ENCODE measurements at places on chromosomes 2 and 18.

- H3K27me3 ChIP-seq: peaks cover 20% of the 10 kb centered on the region
- H3K27ac ChIP-seq: no peak overlapping the region
- ATAC-seq: no peak
- no peak overlapping the region for H3K4me3 ChIP-seq
- no peaks in the 10 kb centered on the region for H3K36me3 ChIP-seq
Measured at GRCh38 chr2:95390272-95390880, 12.1 kb upstream of the FAHD2A start.

GRCh38 chr18:435940-436339 lies 64.6 kb downstream of the COLEC12 start:
- ATAC-seq: no peak
- H3K4me1 ChIP-seq: peaks cover 38% of the 10 kb centered on the region
- no peaks in the 10 kb centered on the region for H3K36me3 ChIP-seq
- H3K27me3 ChIP-seq: no peaks in the 10 kb centered on the region
- H3K27ac ChIP-seq: no peak overlapping the region

- H3K4me1 ChIP-seq: peaks cover 4% of the 10 kb centered on the region
- no peaks in the 10 kb centered on the region for H3K27me3 ChIP-seq
- ATAC-seq: peak; percentile 78
- H3K36me3 ChIP-seq: peaks cover 46% of the 10 kb centered on the region
- no peak overlapping the region for H3K4me3 ChIP-seq
Measured at GRCh38 chr18:79378536-79379250, 17.0 kb upstream of the NFATC1 start.

DNA sequence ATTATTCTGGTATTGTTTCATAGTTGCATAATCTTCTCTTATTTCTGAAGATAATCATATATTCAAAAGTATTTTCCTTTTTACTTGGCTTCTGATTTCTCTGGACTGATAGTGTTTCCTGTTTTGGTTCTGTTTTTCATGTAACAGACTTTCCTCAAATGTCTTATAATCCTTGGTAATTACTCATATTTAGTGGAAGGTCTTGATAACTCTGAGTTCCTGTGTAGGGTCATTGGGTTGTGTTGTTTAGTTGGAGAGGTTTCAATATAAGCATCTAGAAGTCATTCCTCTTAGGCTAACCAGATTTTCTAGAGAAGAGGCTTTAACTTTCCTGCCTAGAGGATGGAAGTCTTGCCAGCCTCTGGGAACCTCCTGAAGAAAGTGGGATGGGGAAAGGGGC lies 23.8 kb downstream of the MFSD6 start:
- peaks cover 39% of the 10 kb centered on the region for H3K4me1 ChIP-seq
- no peak overlapping the region for H3K27ac ChIP-seq
- no peak overlapping the region for H3K4me3 ChIP-seq
- no peaks in the 10 kb centered on the region for H3K36me3 ChIP-seq

GRCh38 chr2:159497847-159498246 lies 118.5 kb downstream of the BAZ2B start:
- ATAC-seq: no peak
- peak overlapping the region; percentile 15 for H3K27ac ChIP-seq

- no peaks in the 10 kb centered on the region for H3K27me3 ChIP-seq
- no peaks in the 10 kb centered on the region for H3K36me3 ChIP-seq
- H3K27ac ChIP-seq: no peak overlapping the region
- no peak for ATAC-seq
- no peak overlapping the region for H3K4me3 ChIP-seq
Measured at GRCh38 chr18:65725251-65726050, 25.4 kb upstream of the CDH7 start.

GRCh38 chr18:48254077-48254602 lies 155.0 kb downstream of the ZBTB7C start:
- no peak for ATAC-seq
- H3K27me3 ChIP-seq: no peaks in the 10 kb centered on the region
- H3K4me3 ChIP-seq: no peak overlapping the region
- H3K4me1 ChIP-seq: no peaks in the 10 kb centered on the region

GRCh38 chr2:15614545-15615300 lies 23.1 kb downstream of the DDX1 start:
- no peak overlapping the region for H3K27ac ChIP-seq
- peaks cover 69% of the 10 kb centered on the region for H3K36me3 ChIP-seq
- ATAC-seq: no peak
- H3K4me1 ChIP-seq: no peaks in the 10 kb centered on the region
- H3K4me3 ChIP-seq: no peak overlapping the region
- no peaks in the 10 kb centered on the region for H3K27me3 ChIP-seq

- no peak overlapping the region for H3K27ac ChIP-seq
- H3K4me3 ChIP-seq: no peak overlapping the region
- H3K27me3 ChIP-seq: no peaks in the 10 kb centered on the region
- ATAC-seq: no peak
- no peaks in the 10 kb centered on the region for H3K4me1 ChIP-seq
- peaks cover 2% of the 10 kb centered on the region for H3K36me3 ChIP-seq
Measured at GRCh38 chr2:53668624-53669026, 99.0 kb upstream of the CHAC2 start.

DNA sequence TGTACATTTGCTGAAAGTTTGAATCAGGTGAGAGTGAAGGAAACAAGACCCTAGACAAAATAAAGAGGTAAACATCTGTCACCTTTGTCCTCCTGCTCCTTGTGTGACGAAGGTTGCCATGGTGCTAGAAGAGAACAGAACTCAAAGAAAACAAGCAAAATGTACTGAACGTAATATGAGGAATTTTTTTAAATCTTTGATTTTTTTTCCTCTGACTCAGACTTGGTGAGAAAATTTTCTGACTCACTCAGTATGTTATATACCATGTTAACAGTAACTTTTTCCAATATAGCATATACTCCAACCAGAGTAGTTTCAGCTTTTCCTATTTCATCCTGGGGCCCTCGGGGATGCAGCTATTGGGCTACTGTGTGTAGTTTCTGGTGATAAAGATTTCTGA lies 2114.6 kb upstream of the PIK3C3 start:
- ATAC-seq: no peak
- H3K27ac ChIP-seq: no peak overlapping the region
- H3K4me3 ChIP-seq: no peak overlapping the region
- H3K4me1 ChIP-seq: peaks cover 18% of the 10 kb centered on the region

DNA sequence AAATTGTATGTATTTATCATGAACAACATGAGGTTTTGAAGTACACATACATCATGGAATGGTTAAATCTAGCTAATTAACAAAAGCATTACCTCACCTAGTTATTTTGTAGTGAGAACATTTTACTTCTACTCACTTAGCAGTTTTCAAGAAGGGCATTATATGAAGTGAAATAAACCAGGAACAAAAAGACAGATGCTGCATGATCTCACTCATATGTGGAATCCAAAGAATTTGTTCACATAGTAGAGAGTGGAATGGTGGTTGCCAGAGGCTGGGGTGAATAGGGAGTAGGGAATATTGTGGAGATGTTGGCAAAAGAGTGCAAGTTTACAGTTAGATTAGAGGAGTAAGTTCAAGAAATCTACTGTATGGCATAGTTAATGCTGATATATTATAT lies 292.0 kb downstream of the ASXL3 start:
- H3K27ac ChIP-seq: no peak overlapping the region
- no peaks in the 10 kb centered on the region for H3K27me3 ChIP-seq
- no peak overlapping the region for H3K4me3 ChIP-seq

DNA sequence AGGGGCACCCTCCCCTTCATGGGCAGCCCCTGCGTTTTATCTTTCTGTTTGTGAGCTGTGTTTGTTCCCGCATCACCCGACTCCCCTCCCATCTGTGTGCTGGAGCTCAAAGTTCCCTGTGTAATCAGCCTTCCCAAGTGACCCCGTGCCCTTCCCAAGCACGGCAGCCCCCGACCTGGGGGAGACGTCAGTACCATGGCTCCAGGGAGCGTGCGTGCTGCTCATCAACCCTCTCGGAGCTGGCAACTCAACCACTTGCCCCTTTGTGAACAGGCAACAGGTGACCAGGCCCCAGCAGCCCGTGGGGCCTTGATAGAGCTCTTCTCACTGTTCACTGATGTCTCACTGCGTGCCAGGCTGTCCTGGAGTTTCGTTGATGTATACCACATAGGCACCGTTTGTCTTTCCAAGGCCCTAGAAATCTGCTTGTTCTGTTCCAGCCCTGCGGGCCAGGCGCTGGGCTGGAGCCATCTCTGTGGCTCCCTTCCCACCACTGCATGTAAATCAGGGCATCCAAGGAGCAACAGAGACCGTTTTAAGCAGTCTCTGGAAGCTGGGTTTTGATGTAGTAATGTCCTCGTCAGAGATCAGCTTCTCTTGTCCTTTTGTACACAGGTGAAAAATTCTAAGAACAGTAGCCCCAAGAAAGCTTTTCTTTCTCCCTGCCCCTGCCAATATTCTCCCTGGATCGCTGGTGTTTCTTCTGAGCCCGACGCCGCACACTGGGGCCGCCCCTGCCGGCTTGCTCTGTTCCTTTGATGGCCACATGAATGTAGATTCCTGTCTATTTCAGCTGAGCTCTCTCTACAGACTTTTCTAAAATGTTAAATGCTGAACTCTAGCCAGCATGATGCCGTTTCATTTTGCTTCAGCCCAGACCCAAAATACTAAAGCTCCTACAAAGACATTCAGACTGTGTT lies 107.0 kb upstream of the PTPRM start:
- H3K27ac ChIP-seq: peak overlapping the region; percentile 96
- no peaks in the 10 kb centered on the region for H3K36me3 ChIP-seq
- ATAC-seq: peak; percentile 49
- H3K4me3 ChIP-seq: peak overlapping the region; percentile 41
- peaks cover 6% of the 10 kb centered on the region for H3K4me1 ChIP-seq

GRCh38 chr2:128489526-128490273 lies 171.0 kb upstream of the HS6ST1 start:
- no peaks in the 10 kb centered on the region for H3K36me3 ChIP-seq
- no peak overlapping the region for H3K4me3 ChIP-seq
- peaks cover 16% of the 10 kb centered on the region for H3K27me3 ChIP-seq
- H3K4me1 ChIP-seq: no peaks in the 10 kb centered on the region
- ATAC-seq: no peak
- H3K27ac ChIP-seq: no peak overlapping the region

GRCh38 chr18:48046843-48047242 lies 116.4 kb upstream of the SMAD2 start:
- no peak for ATAC-seq
- no peak overlapping the region for H3K27ac ChIP-seq
- no peaks in the 10 kb centered on the region for H3K4me1 ChIP-seq

DNA sequence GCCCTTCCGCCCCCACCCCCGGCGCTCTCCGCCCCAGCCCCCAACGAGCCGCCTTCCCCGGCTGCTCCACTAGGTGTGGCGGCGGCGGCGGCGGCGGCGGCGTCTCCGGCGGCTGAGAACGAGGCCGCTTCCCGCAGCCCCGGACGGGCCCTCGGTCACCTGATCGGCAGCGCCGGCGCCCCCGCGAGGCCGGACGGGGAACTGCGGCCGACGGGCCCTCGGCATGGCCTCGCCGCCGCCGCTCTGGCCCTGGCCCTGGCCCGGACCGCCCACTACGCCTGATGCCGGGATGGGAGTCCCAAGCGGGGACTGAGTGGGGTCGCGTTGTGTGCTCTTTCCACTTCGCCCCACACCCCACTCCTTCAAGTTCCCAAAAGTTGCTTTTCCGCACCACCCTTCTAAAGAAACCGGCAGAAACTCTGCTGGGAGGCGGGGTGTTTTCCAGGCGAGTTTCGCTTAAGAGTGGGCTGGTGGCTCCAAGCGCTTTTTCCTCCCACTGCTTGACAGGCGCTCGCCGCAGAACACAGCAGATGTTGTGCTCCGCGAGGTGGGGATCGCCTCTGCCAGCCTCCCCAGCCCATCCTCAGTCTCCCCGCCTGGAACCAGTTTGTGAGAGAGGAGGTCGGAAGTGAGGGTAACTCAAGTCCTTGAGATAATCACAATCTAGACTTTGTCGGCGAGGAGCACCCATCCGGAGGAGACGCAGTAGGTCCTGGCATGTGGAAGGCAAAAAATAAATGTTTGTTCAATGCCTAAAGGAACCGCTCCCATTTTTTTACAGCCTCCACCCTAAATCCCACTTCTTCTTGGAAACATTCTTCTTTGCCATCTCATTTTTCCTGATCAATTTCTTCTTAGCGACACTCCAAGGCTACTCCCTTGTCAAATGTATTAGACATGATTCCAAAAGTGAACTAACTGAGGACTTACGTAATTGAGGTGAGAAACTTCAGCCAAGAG lies at the start of gene NCKAP1:
TSS of gene NCKAP1 (minus strand) at position 117 of the 960 bp plus-strand sequence. CDS start 358 bp downstream, outside the sequence.
- H3K27ac ChIP-seq: peak within 1 kb of the TSS; percentile 98
- H3K4me3 ChIP-seq: peak within 1 kb of the TSS; percentile 74
- peak; percentile 93 for ATAC-seq

DNA sequence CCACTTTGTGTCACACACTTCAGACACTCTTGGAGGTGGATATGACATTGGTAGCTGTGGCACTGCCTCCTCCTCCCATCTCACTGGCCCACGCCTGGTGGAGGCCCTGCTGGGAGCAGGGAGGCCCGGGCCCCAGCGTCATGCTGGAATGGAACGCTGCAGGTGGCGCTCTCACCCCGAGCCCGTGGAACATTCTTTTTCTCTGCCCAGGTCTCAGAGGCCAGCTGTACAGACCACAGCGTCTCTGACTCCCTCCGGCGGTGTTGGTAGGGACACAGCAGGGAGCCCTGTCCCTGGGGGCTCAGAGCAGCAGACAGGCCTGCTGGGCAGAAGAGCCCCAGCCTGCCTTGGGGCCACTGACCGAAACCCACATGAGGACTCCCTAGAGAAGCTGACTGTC lies 218.1 kb downstream of the TWIST2 start:
- no peaks in the 10 kb centered on the region for H3K4me1 ChIP-seq
- H3K27me3 ChIP-seq: no peaks in the 10 kb centered on the region
- H3K27ac ChIP-seq: no peak overlapping the region
- ATAC-seq: no peak
- H3K36me3 ChIP-seq: peaks cover 90% of the 10 kb centered on the region
- no peak overlapping the region for H3K4me3 ChIP-seq

- H3K27ac ChIP-seq: no peak overlapping the region
- no peaks in the 10 kb centered on the region for H3K4me1 ChIP-seq
- H3K36me3 ChIP-seq: no peaks in the 10 kb centered on the region
- H3K27me3 ChIP-seq: no peaks in the 10 kb centered on the region
- H3K4me3 ChIP-seq: no peak overlapping the region
- ATAC-seq: no peak
Measured at GRCh38 chr2:172639823-172640222, 83.9 kb downstream of the PDK1 start.

DNA sequence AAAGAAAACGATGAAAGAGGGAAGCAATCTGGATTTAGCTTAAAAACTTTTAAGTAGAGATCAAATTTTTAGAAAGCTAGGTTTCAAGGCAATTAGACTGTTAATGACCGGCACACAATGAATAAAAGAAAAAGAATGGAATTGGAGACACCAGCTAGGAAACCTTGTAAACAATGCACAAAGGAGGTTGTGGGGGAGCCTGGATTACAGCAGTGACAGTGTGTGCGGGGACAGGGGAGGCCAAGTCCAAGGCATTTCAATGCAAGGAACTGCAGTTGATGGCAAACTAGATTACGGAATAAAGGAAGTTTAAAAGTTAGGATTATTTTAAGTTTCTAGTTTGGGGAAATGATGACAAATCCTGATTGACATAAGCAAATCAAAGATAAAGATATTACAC lies 74.5 kb downstream of the DTNB start:
- no peaks in the 10 kb centered on the region for H3K27me3 ChIP-seq
- H3K4me3 ChIP-seq: no peak overlapping the region
- no peaks in the 10 kb centered on the region for H3K36me3 ChIP-seq
- ATAC-seq: no peak
- H3K4me1 ChIP-seq: no peaks in the 10 kb centered on the region
- no peak overlapping the region for H3K27ac ChIP-seq
